ENCODE measurements at places on chromosomes 5 and 9.
A peak's percentile ranks its signal among the peaks of the same experiment; 100 is the strongest.

GRCh38 chr9:75880618-75881017 lies 9.9 kb upstream of the PCSK5 start:
- DNase-seq, result no peak

- DNase-seq, result no peak
Measured at GRCh38 chr5:120053841-120054240, 410.3 kb upstream of the PRR16 start.

DNA sequence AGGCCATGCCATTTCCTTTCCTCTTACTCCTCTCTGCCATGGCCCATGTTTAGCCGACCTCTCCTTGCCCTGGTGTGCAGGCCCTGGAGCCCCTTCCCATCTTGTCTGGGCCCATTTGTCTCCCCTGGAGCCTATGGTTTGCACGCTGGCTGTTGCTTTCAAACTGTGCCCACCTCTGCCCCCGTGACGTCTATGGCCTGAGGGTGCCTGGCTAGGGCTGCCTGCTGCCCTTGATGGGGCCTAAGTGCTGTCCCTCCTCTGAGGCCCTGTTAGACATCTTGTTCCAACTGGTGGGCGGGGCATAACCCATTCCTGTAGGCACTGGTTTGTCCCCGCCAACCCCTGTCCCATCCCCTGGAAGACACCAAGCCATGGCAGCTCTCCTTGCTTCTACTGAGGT lies 22.7 kb upstream of the ENHO start:
- no peak for DNase-seq

- DNase-seq, result no peak
Measured at GRCh38 chr5:66708368-66708767, 112.2 kb downstream of the MAST4 start.

DNA sequence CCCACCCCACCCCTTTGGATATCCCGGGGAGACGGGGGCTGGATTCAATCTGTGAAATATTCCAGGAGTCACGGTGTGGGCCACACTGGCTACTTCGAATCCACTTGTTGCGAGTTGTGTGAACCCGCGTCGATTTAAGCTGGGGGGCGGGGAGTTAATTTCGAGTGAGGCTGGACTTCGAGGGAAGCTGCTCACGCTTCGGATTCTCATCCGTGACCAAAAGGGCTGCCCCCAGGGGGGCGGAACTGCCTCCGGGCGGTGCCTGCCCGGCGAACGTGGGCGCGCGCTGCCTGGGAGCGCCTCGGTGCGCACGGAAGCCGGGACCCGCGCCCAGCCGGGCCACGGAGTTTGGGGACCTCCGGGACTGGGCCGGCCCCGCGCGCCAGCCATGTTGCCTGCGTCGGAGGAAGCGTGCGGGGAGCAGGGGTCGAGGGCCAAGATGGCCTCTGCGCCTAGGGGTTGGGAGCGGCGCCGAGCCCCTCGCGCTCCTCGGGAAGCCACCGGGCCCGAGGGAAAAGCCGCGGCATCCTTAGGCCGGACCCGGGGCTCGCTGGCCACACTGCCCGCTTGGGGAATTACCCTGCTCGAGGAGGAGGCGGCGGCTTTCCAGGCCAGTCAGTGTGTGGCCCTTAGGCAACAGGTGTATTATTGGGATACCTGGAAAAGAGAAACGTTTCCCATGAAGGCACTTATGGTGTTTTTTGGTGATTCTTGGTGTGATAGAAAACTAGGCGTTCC lies 975 bp downstream of the OCLN start:
- peak; percentile 10 for DNase-seq

- DNase-seq, result no peak
Measured at GRCh38 chr5:153881687-153882086, 157.0 kb downstream of the FAM114A2 start.

- no peak for DNase-seq
Measured at GRCh38 chr9:83047839-83048775, 14.8 kb downstream of the RASEF start.

Data from cerebellum (tissue), 4 donors.